Cerebellar cortex (tissue), 1 donor: ENCODE measurements at places on chromosomes 6 and 20.

DNA sequence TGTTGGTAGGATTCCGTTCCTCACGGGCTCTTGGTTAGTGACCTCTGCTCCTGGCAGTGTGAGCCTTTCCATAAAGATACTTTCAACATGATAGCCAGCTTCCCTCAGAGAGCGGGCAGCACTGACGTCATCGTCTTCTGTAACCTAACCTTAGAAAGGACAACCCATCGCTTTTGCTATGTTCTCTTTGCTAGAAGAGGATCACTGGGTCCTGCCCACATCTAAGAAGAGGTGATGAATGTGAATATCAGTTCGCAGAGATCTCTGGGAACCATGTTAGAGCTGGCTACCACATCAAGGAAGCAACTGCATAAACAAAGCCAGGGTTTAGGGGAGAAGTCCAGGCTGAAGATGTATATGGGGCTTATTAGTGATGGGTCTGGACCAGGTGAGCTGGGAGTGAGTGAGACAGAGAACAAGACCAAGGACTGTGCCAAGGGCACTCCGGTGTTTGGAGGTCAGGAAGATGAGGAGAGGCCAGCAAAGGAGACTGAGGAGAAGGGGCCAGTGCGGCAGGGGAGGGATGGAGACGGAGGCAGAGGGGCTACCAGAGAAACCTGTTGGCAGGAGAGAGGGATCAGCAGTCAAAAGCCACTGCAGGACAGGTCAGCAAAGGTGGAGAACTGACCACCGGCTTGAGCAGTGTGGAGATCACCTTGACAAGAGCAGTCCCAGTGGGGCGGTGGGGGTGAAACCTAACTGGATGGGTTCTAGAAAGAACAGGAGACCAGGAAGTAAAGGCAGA, 39.7 kb downstream of the PIM1 start:
- DNase-seq = no peak

GRCh38 chr20:39010496-39010895, 48.4 kb downstream of the DHX35 start:
- DNase-seq = no peak

DNA sequence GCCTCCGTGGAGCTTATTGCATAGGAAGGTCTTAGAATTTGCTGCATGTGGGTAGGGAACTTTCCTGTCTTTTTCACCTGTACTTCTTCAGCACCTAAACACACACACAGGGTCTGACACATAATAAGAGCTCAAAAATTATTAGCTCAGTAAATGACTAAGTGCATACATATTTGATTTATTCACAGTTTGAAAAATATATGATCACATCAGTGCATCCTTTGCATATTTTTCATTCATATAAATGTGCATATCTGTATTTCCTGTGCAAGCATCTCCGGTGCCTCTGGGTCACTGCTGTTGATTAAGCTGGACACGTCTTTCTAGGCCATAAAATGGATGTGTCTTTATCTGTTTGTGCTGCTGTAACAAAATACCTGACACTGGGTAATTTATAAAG, 234.7 kb downstream of the UST start:
- DNase-seq = no peak

- DNase-seq = peak; percentile 86
Observed at GRCh38 chr6:134295953-134296553, 21.9 kb downstream of the SGK1 start.

GRCh38 chr6:160457823-160458222, 109.6 kb downstream of the SLC22A3 start:
- no peak for DNase-seq

- DNase-seq = no peak
Observed at GRCh38 chr20:24766826-24767622, 182.0 kb upstream of the CST7 start.

DNA sequence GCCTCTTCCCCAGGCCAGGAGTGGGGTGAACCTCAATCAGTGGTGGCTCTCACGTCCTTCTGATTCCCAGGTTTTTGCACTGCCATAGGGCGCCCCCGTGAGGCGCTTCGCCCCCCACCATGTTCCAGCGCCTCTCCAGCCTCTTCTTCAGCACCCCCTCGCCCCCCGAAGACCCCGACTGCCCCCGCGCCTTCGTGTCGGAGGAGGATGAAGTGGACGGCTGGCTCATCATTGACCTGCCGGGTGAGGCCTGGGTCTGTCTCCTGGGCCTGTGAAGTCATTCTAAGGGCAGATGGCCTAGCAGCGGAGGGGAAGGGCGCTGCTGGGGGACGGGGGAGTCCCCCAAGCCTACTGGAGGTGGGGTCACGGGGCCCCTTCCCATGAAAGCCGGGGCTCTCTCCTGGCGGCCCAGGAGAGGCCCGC, 4.5 kb downstream of the TP53INP2 start:
- peak; percentile 50 for DNase-seq

DNA sequence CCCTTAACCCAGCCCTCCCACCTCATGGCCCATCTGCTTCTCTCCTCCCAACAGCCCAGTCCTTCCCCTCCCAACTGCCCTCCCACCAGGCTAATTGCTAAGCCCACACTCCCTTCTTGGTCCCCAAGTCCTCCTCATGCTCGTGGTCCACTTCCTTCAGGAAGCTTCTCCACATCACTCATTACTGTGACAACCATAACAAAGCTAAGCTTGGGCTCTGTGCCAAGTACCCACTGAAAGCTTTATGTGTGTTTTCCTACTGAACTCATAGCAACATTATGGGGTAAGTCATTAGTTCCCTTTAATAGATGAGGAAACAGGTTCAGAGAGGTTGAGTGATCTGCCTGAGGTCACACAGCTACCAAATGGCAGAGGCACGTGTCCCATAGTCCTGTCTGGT, 16.2 kb downstream of the FRS3 start:
- DNase-seq = no peak

- DNase-seq = no peak
Observed at GRCh38 chr6:22907085-22907484, 337.7 kb downstream of the HDGFL1 start.

GRCh38 chr6:47043286-47043685, 1.2 kb upstream of the ADGRF1 start:
- DNase-seq = no peak

DNA sequence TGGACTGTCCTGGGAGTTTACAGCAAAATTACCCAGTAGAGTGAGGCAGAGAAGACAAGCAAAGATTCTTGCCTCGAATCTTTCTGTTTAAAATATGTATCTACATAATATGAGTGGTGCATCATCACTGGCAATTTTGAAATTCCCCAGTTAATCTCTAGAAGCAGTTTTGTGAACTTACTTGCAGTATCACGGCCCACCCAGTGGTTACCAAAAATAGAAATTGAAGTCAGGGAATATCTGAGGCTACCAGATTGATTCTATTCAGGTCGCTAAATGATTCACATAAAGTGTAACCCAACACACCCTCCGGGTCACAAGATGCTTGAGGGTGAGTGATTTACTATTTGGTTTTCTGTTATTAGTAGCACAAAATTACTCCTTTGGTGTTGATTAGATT, 111.9 kb downstream of the PPP1R14C start:
- no peak for DNase-seq

DNA sequence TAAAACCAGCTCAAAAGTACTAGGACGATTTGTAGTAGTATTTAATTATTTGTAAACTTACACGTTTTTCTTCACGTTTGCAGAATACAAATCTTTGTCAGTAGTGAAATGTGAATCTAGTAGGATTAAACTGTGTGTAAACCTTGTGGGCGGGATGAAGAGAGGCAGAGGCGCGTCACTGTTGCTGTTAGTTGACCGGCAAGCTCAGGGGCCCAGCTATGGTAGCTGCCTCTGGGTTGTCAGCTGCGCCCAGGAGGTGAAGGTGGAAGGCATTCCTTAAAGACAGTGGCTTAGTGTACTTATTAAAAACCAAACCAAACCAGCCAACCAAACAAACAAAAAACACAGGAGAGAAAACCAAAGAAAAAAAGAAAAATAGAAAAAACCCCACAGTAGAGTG, 69.6 kb downstream of the IGF2R start:
- DNase-seq = no peak

DNA sequence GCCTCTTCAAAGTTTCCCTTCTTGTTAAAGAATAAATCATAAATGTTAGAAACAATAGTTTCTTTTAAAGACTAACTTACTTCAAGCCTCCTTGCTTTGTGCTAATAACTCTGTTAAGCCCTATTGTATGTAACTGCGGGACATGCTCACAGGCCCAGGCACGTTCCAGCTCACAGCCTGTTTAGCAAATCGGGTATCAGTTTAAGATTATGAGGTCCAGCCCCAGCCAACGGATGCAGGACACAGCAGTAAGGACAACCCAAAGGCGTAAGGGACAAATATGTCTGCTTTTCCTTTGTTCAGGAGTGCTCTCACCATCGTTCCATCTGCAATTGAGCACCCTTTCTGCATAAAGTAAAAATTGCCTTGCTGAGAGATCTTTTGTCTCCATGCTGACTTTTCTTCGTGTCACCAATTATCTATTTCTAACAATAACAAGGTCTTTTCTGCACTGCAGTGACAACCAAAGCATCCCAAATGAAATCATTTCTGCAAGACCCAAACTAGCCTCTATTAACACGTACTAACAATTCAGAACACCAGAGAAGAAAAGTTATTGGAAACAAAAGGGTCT, 1.4 kb downstream of the C6orf52 start:
- DNase-seq = peak; percentile 5

GRCh38 chr20:33874129-33874528, 63.0 kb downstream of the CHMP4B start:
- no peak for DNase-seq

GRCh38 chr6:144149558-144149893, 791 bp upstream of the STX11 start:
- DNase-seq = no peak

DNA sequence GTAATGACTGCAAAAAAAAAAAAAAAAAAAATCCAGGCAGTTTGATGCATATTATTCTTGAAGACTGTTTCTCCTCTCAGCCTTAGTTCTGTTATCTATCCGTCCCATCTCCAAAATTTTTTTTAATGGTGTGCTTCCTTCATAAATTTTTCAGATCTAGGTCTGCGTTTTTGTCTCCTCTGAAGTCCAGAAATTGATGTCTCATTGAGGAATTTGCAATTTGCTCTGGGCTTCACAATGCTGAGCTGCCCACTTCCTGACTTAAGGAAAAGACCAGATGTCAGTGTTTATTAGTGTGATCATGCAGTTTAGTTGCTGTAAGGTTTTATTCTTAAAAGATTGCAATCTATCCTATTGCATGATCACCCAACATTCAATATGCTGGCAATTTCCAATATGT, 297.6 kb downstream of the ZNF217 start:
- DNase-seq = no peak

GRCh38 chr6:15823838-15824414, 161.1 kb upstream of the DTNBP1 start:
- DNase-seq = no peak

DNA sequence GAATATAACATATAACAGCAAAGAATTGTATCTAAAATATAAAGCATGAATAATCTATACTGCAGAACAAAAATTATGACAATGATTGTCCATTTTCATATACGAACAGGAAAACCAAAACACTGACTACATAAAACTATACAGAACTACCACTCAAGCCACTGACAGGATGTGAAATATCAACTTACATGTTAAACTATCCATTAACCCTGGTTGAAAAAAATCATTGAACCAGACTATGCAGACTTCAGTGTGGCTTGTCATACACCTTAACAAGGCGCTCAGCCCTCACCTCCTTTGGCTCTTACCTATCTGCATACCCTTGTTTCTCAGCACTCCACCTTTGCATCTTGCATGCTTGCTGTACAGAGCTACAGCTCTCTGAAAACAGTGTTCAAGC, 34.9 kb downstream of the ASCC3 start:
- no peak for DNase-seq

- DNase-seq = no peak
Observed at GRCh38 chr20:24491041-24491756, 21.8 kb downstream of the SYNDIG1 start.

- no peak for DNase-seq
Observed at GRCh38 chr6:21228411-21228810, 365.1 kb upstream of the SOX4 start.

DNA sequence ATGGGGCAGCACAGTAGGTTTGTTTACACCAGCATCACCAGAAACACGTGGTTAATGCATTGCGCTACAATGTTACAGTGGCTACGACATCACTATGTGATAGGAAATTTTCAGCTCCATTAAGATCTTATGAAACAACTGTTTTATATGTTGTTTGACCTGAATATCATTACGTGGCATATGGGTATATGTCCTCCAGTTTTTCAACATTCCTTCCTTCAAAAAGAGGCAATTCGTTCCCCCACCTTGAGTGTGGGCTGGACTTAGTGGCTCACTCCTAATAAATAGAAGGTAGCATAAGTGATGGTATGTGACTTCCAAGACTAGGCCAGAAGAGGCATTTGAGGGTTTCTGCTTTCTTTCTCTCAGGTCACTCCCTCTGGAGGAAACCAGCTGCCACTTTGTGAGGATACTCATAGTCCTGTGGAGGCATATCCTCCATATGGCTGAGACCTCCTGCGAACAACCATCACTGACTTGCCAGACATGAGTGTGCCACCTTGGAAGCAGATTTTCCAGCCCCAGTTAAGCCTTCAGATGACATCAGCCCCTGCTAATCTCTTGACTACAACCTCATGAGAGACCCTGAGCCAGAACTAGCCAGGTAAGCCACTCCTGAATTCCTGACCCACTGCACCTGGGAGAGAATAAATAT, 2.3 kb upstream of the TRAM2 start:
- no peak for DNase-seq

GRCh38 chr6:154169193-154169847, 130.3 kb downstream of the OPRM1 start:
- DNase-seq = no peak

DNA sequence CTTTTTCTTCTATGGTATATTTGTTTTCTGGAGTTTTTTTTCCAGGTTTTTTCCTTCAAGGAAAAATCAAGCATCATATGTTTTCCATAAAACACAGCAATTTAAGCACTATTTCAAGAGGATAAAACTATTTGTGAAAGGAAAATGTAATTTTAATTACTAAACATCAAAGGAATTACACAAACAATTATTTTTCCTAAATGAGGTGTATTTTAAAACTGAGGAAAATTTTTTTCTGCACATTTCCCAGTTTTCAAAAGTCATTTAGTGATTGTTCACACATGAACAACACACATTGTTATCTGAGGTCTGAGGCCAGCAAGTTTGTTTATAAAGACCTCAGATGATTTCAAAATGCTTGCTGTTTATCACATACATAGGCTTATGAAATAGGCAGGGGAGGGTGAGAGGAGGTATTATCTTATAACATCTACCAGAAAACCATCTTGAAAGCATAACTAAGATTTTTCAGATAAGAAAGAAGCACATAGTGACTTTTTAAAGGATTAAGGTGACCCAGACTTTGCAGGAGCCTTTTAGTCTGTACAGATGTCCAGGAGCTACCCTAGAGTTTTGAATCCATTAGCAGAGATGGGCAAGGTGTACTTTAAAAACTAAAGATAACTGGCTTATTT, 381.6 kb downstream of the GJA1 start:
- DNase-seq = peak; percentile 61

GRCh38 chr6:130426066-130426721, 60.4 kb downstream of the TMEM200A start:
- DNase-seq = no peak
